ENCODE measurements at places on chromosomes 3 and 15. TPM values are rescaled to one million over a fixed set of nuclear protein-coding genes. Genes with fewer than 3 reads are reported as not detected.

- DNase-seq: no peak
These were observed 144.8 kb downstream of the SUCLG2 start for GRCh38 chr3:67509471-67510075.

Gene AMIGO3
- polyA plus RNA-seq: 2.0 TPM

Gene COL8A1
- polyA plus RNA-seq: 5.9 TPM

- no peak for DNase-seq
These were observed 73.7 kb downstream of the ABHD5 start for GRCh38 chr3:43764471-43764870.

- DNase-seq: peak; percentile 69
These were observed 31.6 kb downstream of the ZDHHC19 start for GRCh38 chr3:196179380-196180308.

Gene ACOX2
- polyA plus RNA-seq: 12.2 TPM

Gene INKA1
- 5.2 TPM for polyA plus RNA-seq

Gene CPLX3
- polyA plus RNA-seq: 1.1 TPM

- no peak for DNase-seq
These were observed 371.2 kb upstream of the WNT5A start for GRCh38 chr3:55858302-55858701.

GRCh38 chr3:37240170-37240945 is 66.0 kb upstream of the LRRFIP2 start:
- no peak for DNase-seq

- DNase-seq: no peak
These were observed 68.6 kb upstream of the ONECUT1 start for GRCh38 chr15:52858782-52859176.

Gene CLRN1
- polyA plus RNA-seq: under 0.01 TPM

DNA sequence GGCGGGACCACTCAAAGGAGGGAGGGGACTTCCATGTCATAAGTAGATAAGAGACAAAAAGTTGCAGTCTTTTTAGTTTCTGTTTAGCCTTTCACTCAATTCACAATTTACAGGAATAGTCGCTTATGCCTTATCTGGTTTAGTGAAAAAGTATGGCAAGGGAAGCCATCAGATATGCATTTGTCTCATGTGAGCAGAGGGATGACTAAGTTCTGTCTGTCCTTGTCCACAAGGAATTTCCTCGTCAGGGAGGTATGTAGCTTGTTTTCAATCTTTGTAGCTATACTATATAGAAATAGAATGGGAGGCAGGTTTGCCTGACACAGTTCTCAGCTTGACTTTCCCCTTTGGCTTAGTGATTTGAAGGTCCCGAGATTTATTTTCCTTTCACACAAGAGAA is 882.8 kb downstream of the NAALADL2 start:
- no peak for DNase-seq

Gene PSMA4
- polyA plus RNA-seq: 316 TPM
